CD4-positive, CD25-positive, alpha-beta regulatory T cell (primary cell): ENCODE measurements at places on chromosomes 3 and 15. TPM values are rescaled to one million over a fixed set of nuclear protein-coding genes. Genes with fewer than 3 reads are reported as not detected.

DNA sequence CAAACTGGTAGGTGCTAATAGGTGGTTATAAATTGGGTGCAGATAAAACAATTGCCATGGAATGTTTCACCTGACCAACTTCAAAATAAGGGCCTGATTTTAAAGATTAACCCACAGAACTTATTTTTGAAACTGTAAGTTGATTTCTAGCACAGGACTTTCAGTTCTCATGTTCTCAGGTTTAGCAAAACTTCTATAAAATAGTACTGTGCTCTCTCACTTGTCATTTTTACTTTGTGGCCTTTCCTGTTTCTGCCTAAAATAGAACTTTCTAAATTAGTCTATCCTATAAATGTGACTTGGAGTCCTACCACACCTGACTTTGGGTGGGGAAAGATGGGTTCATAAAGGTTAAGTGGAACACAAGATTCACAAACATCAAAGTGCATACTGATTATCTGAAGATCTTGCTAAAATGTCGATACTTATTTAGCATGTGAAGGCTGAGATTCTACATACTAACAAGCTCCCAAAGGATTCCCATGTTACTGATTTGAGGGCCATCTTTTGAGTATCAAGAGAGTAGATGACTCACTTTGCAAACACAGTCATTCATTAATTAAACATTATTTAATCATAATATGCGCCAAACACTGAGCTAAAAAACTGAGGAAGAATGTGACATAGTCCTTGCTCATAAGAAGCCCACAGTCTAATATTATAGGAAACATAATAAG lies 38.6 kb downstream of the BTLA start:
- peak; percentile 21 for DNase-seq

GRCh38 chr3:39378088-39378487 lies 5.1 kb upstream of the SLC25A38 start:
- peak; percentile 70 for DNase-seq

CASR gene
- 0.45 TPM for polyA plus RNA-seq

RLBP1 gene
- polyA plus RNA-seq: not detected

GRCh38 chr15:30023798-30024295 lies 58.9 kb upstream of the GOLGA8J start:
- DNase-seq: no peak

IMPDH2 gene
- 81.3 TPM for polyA plus RNA-seq
